Naive thymus-derived CD8-positive, alpha-beta T cell (primary cell): ENCODE measurements at places on chromosomes 7 and 10. TPM values are rescaled to one million over a fixed set of nuclear protein-coding genes. Genes with fewer than 3 reads are reported as not detected.

The TMEM178B gene
- polyA plus RNA-seq, result not detected

The GTPBP10 gene
- polyA plus RNA-seq, result 39.5 TPM

The GNGT1 gene
- polyA plus RNA-seq, result not detected

The SPDYE9 gene
- polyA plus RNA-seq, result 0.18 TPM

The NOS3 gene
- 1.4 TPM for polyA plus RNA-seq

The GPR15LG gene
- polyA plus RNA-seq, result not detected

The ASB10 gene
- polyA plus RNA-seq, result not detected

The ANKMY2 gene
- 14.7 TPM for polyA plus RNA-seq

The AGR2 gene
- not detected for polyA plus RNA-seq

The VSTM4 gene
- not detected for polyA plus RNA-seq

The CFAP58 gene
- not detected for polyA plus RNA-seq

The C7orf57 gene
- not detected for polyA plus RNA-seq

The LBX1 gene
- not detected for polyA plus RNA-seq

The EPO gene
- not detected for polyA plus RNA-seq

The CYP3A4 gene
- polyA plus RNA-seq, result not detected

The TLL2 gene
- not detected for polyA plus RNA-seq

The NPFFR1 gene
- polyA plus RNA-seq, result not detected

The TSPAN14 gene
- polyA plus RNA-seq, result 293 TPM

The CRTAC1 gene
- polyA plus RNA-seq, result not detected

The GPR22 gene
- polyA plus RNA-seq, result 0.08 TPM

The A1CF gene
- not detected for polyA plus RNA-seq

The DYNC1I1 gene
- polyA plus RNA-seq, result not detected

The ACHE gene
- not detected for polyA plus RNA-seq

The OR2A12 gene
- polyA plus RNA-seq, result not detected

The FKBP6 gene
- polyA plus RNA-seq, result not detected

The COBL gene
- not detected for polyA plus RNA-seq

The CC2D2B gene
- not detected for polyA plus RNA-seq

The EBF3 gene
- polyA plus RNA-seq, result not detected

The HOXA7 gene
- not detected for polyA plus RNA-seq

The R3HCC1L gene
- polyA plus RNA-seq, result 14.2 TPM

The CCL24 gene
- not detected for polyA plus RNA-seq

The HPS1 gene
- 73.8 TPM for polyA plus RNA-seq

The SDK1 gene
- polyA plus RNA-seq, result not detected
